ENCODE measurements at places on chromosomes 16 and 17.

GRCh38 chr16:74099530-74099929 lies 197.1 kb upstream of the PSMD7 start:
- no peak for DNase-seq

- DNase-seq = no peak
Observed at GRCh38 chr16:80639636-80640035, 98.8 kb downstream of the DYNLRB2 start.

DNA sequence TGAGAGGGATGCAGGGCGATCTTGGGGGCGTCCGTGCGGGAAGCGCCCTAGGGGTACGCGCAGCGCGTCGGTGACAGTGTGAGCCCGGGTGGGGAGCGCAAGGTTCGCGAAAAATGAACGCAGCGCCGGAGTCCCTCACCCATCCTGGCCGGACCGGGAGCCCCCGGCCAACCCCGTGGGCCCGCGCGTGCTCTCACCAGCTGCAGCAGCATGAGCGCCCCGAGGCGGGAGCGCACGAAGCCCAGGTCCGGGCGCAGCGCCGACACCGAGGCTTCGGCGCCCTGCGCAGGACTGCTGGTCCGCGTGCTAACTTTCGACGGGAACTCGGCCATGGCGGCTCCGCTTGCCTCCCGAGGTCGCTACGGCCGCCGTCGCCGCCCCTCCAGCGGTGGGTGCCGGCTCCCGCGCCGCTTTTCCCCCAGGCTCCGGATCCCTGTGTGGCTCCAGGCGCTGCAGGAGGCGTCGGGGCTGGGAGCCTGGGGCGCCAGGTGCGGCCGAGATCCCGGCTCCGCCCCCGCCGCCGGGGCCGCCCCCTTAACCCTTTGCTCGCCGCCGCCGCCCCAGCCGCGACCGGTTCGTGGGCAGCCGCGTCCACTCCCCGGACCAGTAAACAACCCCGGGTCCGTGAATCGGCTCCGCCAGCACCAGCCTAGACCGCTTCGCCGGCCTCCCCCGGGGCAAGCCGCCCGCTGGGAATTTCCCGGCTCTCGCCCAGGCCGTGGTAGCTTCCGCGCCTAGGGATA lies at the start of gene PLLP:
PLLP (minus strand) TSS at position 464 of the 743 bp plus-strand sequence; CDS start at position 332, 132 bp downstream.
- peak; percentile 36 for DNase-seq

GRCh38 chr17:48139944-48140343 lies 32.4 kb downstream of the SNX11 start:
- no peak for DNase-seq

GRCh38 chr16:53024045-53024444 lies 28.7 kb downstream of the CHD9NB start:
- DNase-seq = no peak

- DNase-seq = no peak
Observed at GRCh38 chr16:65185241-65185778, 63.4 kb upstream of the CDH11 start.

DNA sequence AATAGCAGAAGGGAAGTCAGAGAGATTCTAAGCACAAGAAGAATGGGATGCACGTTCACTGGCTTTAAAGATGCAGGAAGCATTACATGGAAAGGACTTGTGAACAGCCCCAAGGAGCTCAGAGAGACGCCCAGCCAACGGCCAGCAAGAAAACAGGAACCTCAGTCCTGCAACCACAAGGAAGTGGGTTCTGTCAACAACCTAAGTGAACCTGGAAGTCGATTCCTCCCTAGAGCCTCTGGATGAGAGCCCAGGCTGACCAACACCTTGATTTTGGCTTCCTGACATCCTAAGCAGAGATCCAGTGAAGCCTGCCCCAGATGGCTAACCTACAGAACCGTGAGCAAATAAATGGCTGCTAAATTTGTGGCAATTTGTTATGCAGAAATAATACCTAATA lies 24.5 kb downstream of the GPR142 start:
- no peak for DNase-seq

DNA sequence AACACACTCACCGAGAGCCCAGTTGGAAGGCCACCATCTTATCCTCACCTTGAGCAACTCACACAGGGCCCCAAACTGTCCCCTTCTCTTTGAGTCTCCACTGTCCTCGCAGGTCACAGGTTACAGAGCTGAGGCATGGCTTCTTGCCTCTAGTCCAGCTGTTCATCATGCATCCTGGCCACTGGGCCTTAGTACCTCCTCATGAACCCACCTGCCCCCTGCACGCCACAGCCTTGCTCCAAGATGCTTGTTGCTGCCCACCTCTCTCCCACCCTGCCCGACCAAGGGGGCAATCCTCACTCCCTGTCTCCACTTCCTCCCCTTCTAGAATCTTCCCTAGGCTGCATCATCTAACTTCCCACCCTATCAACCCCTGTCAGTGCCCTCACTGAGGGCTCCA lies 17.1 kb downstream of the CDH5 start:
- DNase-seq = no peak

- peak; percentile 51 for DNase-seq
Observed at GRCh38 chr17:13031718-13032350, 14.0 kb upstream of the ELAC2 start.

DNA sequence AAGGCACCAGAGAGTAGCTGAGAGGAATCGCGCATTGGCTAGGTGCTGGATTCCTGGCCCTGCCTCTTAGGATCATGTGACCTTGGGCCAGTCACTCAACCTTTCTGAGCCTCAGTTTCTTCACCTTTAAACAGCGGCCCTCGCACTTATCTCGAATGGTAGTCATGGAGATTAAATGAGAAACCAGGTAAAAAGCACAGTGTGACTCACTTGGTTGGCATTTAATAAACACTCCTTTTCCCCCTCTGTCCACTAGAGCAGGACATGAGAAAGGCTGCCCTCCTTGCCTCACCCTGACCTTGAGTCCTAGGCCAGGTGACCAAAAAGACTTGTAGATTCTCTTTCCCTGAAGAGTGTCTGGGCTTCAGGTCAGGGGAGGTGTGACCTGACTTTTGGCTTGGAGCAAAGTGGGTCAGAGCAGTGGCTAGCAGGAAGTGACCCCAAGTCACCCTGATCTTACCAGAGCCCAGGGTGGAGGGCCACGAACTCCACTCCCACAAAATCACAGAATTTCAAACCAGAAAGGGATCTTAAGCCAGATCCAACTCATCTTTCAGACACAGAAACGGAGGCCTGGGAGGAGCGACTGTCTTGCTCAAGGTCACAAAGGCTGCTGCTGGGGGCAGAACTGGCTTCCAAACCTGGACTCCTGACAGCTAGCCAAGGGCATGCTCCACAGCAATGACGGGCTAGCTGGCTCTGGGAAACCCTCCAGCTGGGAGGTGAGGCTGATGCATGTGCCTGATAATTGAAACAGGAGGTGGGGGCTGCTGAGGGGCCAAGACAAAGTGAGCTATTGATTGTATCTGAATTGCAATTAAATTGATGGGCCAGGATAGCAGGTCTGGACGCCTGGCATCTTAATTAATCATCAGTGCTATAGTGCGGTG lies 65.2 kb downstream of the PIPOX start:
- DNase-seq = no peak

GRCh38 chr17:66655861-66656260 lies 179.1 kb upstream of the CACNG5 start:
- DNase-seq = no peak
